ENCODE measurements at places on chromosomes 7 and 10.

- no peak for DNase-seq
Observed at GRCh38 chr7:138460176-138460648, at the start of gene TRIM24. Gene TRIM24, plus strand, starts transcription at chr7:138460259. Its CDS starts 290 bp downstream, at chr7:138460549.

GRCh38 chr10:95346715-95347401, 56.1 kb upstream of the PDLIM1 start:
- DNase-seq = no peak

- DNase-seq = no peak
Observed at GRCh38 chr7:98210513-98211220, 572 bp upstream of the BHLHA15 start.

GRCh38 chr10:124200011-124200410, 106.6 kb upstream of the CHST15 start:
- no peak for DNase-seq

DNA sequence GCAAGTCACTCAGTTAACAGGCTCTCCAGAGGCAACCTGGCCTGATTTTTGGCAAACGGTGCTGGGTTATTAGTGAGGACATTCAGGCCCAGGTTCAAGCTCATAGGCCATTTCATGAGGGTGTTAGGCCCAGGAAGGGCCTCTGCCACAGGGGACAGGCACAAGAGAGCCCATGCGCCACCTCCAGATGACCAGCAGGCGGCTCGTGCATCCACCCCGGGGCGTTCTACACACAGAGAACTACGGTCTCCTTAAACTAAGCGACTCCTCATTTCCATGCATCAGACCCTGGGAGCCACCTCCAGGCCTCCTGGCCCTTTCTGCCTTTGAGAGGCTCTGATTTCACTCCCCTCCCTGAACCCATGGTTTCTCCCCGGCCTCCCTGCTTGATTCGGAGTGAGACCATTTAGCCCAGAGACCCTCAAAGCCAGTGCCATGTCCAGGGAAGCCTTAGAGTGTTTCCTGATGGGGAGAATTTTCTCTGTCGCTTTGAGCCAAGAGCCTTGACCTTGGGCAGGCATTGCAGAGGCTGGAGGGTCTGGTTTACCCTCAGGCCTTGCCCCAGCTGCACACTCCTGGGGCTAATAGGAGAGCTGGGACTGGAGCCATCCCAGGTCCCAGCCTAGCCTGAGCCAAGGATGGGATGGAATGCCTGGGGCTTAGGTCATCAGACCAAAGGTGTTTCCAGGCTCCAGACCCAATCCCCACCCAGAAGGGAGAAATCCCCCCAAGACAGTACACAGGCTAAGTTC, 188.0 kb downstream of the GRID1 start:
- no peak for DNase-seq

DNA sequence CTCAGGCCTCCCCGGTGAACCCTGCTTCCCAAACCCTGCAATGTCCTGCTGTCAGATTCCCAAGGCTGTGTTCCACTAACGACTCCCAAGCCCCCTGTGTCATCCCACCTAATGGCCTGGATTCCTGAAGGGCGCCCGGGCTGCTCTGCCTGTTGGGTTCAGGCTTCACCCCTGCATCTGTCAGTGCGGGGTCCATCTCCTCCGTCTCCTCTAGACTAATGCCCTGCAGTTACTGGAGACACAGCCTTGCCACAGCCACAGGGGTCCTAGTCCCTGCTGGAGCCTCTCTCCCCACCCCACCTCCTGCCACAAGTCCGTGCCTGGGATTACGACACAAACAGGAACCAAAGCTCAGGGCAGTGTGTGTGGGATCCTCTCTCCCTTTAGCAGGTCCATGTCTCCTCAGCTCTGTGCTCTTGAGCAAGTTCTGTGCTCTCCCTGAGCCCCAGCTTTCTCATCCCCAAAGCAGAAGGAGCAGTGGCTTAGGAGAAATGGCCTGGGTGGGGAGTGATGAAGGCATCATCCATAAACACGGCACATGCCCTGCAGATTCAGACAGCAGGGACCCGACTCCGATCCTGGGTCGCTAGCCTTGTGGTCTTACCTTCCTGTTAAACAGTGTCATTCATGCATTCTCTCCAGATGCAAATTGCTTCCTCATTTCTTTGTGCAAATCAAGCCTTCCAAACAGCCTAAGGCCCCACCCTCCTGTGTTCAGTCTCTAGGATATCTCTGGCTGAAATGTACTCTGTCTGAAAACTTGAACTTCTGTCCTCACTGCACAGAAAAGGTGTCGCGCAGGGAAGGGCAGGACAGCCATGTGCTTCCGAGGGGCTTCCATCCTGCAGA, 8.2 kb upstream of the RBP3 start:
- DNase-seq = no peak

- DNase-seq = no peak
Observed at GRCh38 chr7:2276107-2276506, 34.1 kb downstream of the NUDT1 start.

GRCh38 chr10:132541129-132541528, 3.5 kb downstream of the INPP5A start:
- no peak for DNase-seq

DNA sequence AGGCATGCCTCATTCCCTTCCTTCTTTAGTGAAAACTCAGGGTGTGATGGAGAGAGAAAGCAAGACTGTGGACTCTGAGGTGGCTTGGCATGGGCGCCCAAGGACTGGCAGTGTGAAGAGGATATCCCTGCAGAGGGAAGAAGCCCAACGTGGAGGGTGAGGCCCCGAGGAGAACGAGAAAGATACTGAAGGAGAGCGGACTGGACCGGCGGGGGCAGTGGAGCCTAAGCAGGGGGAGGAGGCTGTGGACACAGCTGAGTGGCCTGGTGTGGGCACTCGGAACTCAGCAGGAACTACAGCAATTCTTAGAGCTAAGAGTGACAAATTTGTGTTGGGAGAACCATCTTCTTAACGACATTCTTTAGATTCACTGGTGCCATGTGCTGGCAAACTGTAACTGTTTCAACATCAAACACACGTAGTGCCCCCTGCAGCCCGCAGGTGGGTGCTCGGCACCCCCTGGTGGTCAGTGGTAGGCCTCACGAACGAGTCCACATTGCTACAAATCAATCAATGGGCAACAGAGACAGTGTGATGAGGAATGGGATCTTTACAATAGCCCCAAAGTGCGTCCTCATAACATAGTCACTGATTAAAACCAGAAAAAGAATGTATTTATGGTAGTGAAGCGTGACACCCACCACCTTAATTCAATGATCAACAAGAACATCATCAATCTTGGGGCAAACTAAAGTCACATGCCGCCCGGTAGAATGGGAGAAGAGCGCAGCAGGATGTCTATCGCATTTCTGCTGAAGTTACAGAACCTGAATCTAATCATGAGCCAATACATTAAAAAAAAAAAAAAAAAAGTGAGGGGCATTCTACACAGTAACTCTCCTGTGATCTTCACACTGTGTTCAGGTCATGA, 2.0 kb upstream of the SFTPA1 start:
- DNase-seq = no peak

DNA sequence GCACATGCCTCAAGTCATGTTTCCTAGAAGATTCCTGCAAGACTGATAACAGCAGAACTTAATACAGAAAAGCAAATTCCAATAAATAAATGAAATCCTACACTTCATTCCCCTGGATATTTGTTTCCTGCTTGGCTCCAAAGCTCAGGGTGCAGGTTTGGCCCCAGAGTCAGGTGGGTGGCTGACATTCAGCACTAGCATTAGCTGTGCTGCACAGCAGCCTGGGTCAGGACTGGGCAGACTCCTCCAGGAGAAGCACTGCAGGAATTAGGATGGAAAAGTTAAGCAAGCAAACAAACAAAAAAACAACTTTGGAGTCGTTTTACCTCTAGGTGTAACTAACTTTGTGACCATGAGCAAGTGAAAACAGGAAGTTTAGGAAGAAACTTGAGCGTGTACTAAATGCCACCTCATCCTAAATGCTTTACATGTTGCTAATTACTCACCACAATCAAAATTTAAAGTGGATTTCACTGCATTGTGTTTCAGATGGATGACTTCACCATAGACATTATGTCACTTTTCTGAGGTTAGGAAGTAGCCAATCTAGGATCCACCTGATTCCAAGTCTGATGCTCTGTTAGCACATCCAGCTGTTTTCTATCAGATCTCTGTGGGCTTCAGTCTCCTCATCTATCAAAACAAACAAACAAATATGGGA, 239.4 kb downstream of the C7orf25 start:
- no peak for DNase-seq

GRCh38 chr10:133278577-133279265, 2.1 kb upstream of the ADAM8 start:
- DNase-seq = peak; percentile 25

- DNase-seq = no peak
Observed at GRCh38 chr10:86707505-86707904, 39.2 kb downstream of the LDB3 start.

DNA sequence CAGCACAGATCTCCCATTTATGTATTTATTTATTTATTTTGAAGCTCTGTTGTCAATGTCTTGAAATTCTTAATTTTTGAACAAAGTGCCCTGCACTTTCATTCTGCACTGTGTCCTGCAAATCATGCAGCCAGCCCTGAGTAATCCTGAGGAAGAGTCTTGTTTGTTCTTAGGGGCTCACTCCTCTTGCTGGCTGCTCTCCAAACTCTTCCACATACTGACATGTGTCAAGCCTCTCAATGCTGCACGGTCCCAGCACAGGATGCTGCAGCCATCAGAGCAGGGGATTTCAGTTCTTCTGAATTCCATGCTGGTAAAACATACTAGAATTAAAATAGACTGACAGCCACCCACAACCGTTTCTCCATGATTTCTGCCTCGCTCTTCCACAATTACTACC, 207.2 kb downstream of the PARD3 start:
- no peak for DNase-seq

DNA sequence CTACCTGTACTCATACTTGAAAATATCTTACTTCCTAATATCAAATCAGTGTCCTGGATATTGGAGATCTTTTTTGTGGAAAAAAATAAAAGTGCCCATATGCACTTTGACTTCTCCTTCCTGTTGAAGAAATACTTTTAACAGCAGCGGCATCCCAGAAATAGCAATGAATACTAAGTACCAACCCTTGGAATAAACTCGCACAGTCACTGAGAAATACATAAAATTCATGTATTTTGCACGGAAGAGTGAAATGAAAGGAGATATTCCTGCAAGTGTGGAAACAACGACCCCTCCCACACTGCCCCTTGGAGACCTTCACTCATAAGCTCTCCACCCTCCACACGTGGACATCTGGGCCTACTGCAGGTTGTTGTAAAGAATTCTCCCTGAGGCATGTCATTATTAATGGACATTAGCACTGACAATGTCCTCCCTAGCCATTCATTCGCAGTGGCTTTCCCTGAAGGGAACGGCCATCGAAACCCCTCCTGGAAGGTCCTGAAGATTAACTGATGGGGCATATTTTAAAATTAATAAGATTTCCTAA, 407.6 kb upstream of the PFKP start:
- no peak for DNase-seq

Measured in LNCaP clone FGC (cell line).